ENCODE measurements at places on chromosomes 1 and 21. TPM values are rescaled to one million over a fixed set of nuclear protein-coding genes. Genes with fewer than 3 reads are reported as not detected.

DNA sequence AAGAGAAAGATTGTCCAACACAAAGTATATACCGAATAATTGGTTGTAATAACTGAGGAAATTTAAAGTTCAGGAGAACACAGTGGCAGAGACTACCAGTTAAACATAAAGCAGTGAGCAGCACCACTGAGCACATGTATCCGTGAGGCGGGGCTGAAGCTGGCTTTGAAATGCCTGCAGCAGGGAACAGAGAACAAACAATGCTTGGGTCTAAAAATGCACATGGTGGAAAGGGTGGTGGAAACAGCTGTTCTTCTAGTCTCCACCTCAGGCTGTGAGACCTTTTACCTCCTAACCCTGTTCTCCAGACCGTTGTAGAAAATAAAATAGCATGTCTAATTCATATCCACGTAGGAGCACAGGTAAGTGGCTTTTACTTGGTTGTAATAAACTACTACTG lies 7.7 kb upstream of the GNG4 start:
- no peak overlapping the region for H3K27ac ChIP-seq
- H3K4me1 ChIP-seq = no peaks in the 10 kb centered on the region
- no peak for DNase-seq
- H3K27me3 ChIP-seq = no peaks in the 10 kb centered on the region
- H3K4me3 ChIP-seq = no peak overlapping the region
- H3K36me3 ChIP-seq = no peaks in the 10 kb centered on the region

DNA sequence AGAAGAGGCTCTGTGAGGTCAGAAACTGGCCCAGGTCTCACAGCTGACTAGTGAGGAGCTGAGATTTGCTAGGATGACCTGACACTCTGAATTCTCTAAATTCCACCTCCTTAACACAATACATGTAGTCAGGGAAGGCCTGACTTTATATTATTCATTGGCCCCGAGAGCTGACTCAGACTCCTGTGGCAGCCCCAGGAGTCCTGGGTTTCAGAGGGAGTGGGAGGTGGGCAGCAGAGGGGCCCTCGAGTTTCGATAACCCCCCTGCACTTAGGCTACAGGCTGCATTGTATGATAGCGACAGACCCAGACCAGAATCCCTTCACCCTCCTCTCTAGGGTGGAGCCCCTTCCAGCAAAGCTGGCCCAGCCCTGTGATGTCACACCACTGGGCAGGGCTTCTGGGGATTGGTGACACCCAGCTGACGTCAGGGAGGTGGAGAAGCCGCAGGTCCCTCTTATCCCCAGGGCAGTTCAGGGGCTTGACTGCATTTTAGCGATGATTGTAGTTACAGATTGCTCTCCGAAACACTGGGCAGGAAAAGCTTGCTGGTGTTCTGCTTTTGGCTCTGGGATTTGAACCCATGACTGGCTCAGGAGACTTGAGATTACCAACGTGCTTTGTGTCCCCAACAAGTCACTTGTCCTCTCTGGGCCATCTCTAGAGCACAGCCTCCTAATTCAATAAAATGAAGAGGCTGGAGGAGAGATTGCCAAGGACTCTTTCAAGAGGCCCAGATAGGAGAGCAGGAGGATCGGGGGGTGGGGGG lies 17.0 kb upstream of the GPR37L1 start:
- H3K4me1 ChIP-seq = peaks cover 16% of the 10 kb centered on the region
- DNase-seq = no peak
- H3K4me3 ChIP-seq = no peak overlapping the region
- peak overlapping the region; percentile 73 for H3K27ac ChIP-seq
- H3K36me3 ChIP-seq = no peaks in the 10 kb centered on the region

GRCh38 chr1:107964336-107965109 lies 457 bp downstream of the VAV3 start:
- H3K4me3 ChIP-seq = peak overlapping the region; percentile 48
- no peaks in the 10 kb centered on the region for H3K27me3 ChIP-seq
- H3K4me1 ChIP-seq = peaks cover 8% of the 10 kb centered on the region
- no peak for DNase-seq
- H3K36me3 ChIP-seq = no peaks in the 10 kb centered on the region

- no peaks in the 10 kb centered on the region for H3K27me3 ChIP-seq
- H3K4me3 ChIP-seq = no peak overlapping the region
- H3K27ac ChIP-seq = no peak overlapping the region
- H3K4me1 ChIP-seq = peaks cover 9% of the 10 kb centered on the region
- DNase-seq = no peak
These were observed 104.0 kb downstream of the EIF4G3 start for GRCh38 chr1:21072721-21073120.

DNA sequence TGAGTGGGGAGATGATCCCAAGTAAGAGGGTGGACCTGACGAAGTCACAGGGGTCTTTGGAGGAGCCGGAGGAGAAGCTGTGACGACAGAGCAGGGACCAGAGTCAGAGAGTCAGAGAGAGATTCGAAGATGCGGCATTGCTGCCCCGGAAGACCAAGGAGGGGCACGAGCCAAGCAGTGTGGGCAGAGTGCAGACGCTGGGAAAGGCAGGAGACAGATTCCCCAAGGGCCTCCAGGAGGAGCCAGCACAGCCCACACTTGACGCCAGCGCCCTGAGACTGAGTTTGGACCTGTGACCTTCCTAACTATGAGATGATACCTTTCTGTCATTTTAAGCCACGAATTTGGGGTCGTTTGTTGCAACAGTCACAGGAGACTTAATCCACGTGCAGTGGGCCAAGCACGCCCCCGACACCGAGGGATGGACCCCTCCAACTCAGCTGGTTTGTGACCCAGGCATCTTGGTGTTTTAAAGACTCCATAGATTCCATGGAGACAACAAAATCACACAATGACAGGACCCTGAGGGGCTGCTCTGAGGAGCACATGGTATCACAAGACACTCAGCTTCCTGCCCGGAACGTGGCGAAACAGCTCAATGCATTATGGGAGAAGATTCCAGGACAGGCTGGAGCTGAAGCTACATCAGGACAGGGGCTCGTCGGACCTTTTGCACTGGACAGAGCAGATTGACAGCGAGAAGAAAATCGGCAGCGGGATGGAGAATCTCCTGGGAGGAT lies 11.0 kb upstream of the TFF1 start:
- no peak overlapping the region for H3K4me3 ChIP-seq
- H3K36me3 ChIP-seq = no peaks in the 10 kb centered on the region
- no peak for DNase-seq
- H3K27me3 ChIP-seq = no peaks in the 10 kb centered on the region
- no peak overlapping the region for H3K27ac ChIP-seq

- H3K27ac ChIP-seq = no peak overlapping the region
- H3K4me1 ChIP-seq = no peaks in the 10 kb centered on the region
- H3K4me3 ChIP-seq = no peak overlapping the region
- no peaks in the 10 kb centered on the region for H3K36me3 ChIP-seq
- no peak for DNase-seq
- H3K27me3 ChIP-seq = no peaks in the 10 kb centered on the region
These were observed 27.9 kb upstream of the C1orf87 start for GRCh38 chr1:60101516-60101915.

DNA sequence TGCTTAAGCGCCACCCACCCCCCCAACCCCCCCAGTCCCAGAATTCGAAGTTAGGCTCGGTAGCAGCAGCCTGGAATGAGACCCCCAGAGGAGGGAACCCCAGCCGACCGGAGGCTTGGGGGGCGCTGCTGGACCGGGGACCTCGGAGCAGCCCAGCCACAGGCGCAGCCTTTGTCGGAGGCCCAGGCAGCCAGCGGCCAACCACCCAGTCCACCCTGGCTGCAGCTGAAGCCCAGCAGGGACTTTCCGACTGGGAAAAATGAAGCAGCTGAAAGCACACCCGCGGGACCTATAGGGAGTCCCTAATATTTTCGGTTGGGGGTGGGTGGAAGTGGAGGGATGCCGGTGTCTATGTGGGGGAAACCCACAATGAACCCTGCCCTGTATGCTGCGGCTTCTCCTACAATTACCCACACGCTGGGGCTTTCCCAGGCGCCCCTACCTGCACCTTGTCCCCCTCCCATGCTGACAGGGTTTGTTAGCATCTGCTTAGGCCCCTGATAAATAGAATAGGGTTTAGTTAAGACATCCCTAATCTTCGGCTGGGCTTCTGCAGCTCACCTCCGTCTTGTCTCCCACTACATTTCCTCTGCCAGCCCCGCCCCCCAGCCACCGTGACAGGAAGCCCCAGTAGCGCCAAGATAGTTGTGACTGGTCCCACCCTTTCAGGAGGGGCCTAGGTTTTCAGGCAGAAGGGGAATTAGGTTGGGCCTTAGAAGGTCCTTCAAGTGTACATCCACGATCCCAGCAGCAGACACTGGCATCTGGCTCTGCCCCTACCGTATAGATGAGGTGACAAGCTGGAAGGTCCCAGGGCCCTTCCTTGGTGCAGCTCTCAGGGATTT lies 838 bp downstream of the CCDC28B start:
- peaks cover 53% of the 10 kb centered on the region for H3K4me1 ChIP-seq
- H3K27me3 ChIP-seq = no peaks in the 10 kb centered on the region
- H3K36me3 ChIP-seq = peaks cover 23% of the 10 kb centered on the region
- H3K4me3 ChIP-seq = peak overlapping the region; percentile 52

GRCh38 chr1:75293270-75293669 lies 159.1 kb downstream of the LHX8 start:
- H3K4me1 ChIP-seq = no peaks in the 10 kb centered on the region
- H3K36me3 ChIP-seq = no peaks in the 10 kb centered on the region
- no peak overlapping the region for H3K4me3 ChIP-seq
- H3K27ac ChIP-seq = no peak overlapping the region
- no peaks in the 10 kb centered on the region for H3K27me3 ChIP-seq

GRCh38 chr1:200426196-200426595 lies 16.4 kb upstream of the ZNF281 start:
- H3K4me1 ChIP-seq = no peaks in the 10 kb centered on the region
- no peak overlapping the region for H3K27ac ChIP-seq
- H3K36me3 ChIP-seq = no peaks in the 10 kb centered on the region
- no peak for DNase-seq

GRCh38 chr1:64955097-64956009 lies 11.0 kb downstream of the JAK1 start:
- no peak overlapping the region for H3K4me3 ChIP-seq
- H3K27ac ChIP-seq = no peak overlapping the region
- peaks cover 77% of the 10 kb centered on the region for H3K4me1 ChIP-seq
- H3K27me3 ChIP-seq = no peaks in the 10 kb centered on the region
- H3K36me3 ChIP-seq = no peaks in the 10 kb centered on the region

DNA sequence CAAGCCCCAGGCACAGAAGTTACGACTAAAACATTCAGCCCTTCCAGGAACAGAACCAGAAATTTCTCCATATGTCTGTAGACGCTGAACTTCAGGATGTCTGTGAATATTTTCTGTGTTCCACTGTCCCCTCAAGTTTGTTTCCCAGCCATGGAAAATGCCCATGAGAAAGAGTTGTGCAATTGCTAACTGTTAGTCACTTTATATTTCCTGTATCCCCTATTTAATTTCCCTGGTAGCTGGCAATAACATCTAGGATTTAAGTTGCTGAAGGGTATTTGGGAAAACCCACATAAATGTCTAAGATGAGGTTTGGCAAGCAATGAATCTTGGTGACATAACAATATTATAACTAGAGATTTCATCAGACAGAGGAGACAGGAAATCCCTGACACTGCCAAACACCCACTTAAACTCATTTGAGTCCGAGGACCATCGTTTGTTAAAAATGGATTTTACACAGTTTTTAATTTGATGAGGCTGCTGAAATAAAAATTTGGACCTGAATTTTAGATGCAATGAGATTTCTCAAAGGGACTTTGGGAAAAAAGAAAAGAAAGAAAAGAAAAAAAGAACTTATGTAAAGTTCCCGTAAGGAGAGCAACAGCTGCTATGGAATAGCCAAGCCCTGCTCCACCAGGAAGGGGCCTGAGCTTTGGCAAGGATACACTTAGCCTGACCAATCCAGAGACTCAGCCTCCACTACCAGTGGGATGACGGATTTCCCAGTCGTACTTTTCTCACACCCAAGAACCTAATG lies 21.8 kb upstream of the ERRFI1 start:
- no peaks in the 10 kb centered on the region for H3K27me3 ChIP-seq
- H3K27ac ChIP-seq = peak overlapping the region; percentile 52
- H3K4me3 ChIP-seq = no peak overlapping the region
- no peak for DNase-seq
- H3K4me1 ChIP-seq = peaks cover 12% of the 10 kb centered on the region

DNA sequence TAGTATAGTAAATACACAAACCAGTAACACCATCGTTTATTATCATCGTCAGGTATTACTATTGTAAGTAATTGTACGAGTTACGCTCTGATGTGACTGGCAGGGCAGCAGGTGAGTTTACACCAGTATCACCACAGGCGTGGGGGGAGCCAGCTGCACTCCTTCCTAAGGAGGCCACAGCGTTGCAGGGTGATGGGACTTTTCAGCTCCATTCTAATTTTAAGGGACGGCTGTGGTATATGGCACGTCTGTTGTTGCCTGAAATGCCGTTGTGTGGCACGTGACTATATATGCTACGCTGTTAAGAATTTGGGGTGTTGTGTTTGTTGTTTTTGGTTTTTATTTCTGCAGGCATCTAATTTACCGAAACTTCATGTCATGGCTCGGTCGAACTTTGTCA lies 164.8 kb upstream of the COL6A1 start:
- H3K27ac ChIP-seq = no peak overlapping the region
- no peaks in the 10 kb centered on the region for H3K4me1 ChIP-seq
- no peak for DNase-seq
- H3K27me3 ChIP-seq = no peaks in the 10 kb centered on the region

DNA sequence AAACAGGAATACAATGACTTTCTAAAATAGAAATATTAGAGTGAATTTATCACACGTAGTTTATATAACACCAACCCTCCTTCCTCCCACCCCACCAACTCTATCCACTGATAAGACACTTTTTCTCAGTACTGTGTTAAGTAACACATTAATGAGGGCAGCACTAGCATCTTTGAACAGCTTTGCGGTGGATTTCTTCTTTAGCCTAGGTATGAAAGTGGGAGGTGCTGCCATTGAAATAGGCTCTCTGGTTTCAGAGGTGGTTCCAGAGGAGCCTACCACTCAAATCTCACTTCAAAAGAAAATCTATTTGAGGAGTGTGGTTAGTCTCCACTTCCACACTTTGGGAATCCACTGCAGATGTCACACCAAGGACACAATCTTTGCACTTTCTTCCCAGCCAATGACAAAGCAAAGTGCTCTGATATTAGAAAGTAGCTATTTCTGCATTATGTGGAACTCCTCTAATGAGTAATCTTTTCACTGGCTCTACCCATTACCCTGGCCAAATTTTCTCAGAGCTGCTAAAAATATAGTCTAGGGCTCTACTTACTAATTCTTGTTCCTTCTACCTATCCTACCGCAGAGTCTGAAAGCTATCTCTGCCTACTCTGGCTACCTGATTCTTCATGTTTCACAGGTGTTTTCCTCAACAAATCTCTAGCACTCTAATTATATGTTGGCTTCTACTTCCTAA lies 1667.8 kb downstream of the MRPL39 start:
- H3K4me1 ChIP-seq = no peaks in the 10 kb centered on the region
- DNase-seq = no peak
- H3K36me3 ChIP-seq = no peaks in the 10 kb centered on the region
- H3K27me3 ChIP-seq = no peaks in the 10 kb centered on the region

The GJA9 gene
- total RNA-seq = 0.75 TPM

The PRXL2B gene
- total RNA-seq = 33.9 TPM

The TFF2 gene
- not detected for total RNA-seq

The AGMAT gene
- total RNA-seq = 1.7 TPM

The OR6K3 gene
- total RNA-seq = not detected

The SPRR1A gene
- total RNA-seq = 250 TPM

The CYP4X1 gene
- 31.0 TPM for total RNA-seq

The RUNX3 gene
- total RNA-seq = 1.9 TPM

The KRTAP11-1 gene
- not detected for total RNA-seq

All from esophagus squamous epithelium (tissue), 5 donors.